ENCODE measurements at places on chromosomes 4 and X. TPM values are rescaled to one million over a fixed set of nuclear protein-coding genes. Genes with fewer than 3 reads are reported as not detected.

DNA sequence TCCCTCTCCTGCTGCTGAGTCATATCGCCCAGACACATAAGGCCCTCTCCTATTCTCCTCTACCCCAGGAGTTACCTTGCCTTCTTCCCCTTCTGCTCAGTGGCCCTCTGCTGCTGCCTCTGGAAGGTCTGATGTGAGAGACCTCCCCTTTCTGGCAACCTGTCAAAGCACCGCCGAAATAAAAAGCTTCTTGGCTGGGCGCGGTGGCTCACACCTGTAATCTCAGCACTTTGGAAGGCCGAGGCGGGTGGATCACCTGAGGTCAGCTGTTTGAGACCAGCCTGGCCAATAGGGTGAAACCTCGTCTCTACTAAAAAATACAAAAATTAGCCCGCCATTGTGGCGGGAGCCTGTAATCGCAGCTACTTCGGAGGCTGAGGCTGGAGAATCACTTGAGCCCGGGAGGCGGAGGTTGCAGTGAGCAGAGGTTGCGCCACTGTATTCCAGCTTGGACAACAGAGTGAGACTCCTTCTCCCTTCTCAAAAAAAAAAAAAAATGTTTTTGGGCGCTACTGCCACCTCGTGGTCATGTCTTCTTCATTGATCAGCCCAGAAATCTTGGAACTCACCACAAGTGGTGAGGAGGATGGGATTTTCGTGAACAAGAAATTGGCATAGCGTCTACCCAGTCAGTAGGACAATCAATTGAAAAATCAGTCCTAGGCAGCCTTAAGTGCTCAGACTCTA is 8.6 kb upstream of the ZXDA start:
- peak; percentile 70 for DNase-seq

DNA sequence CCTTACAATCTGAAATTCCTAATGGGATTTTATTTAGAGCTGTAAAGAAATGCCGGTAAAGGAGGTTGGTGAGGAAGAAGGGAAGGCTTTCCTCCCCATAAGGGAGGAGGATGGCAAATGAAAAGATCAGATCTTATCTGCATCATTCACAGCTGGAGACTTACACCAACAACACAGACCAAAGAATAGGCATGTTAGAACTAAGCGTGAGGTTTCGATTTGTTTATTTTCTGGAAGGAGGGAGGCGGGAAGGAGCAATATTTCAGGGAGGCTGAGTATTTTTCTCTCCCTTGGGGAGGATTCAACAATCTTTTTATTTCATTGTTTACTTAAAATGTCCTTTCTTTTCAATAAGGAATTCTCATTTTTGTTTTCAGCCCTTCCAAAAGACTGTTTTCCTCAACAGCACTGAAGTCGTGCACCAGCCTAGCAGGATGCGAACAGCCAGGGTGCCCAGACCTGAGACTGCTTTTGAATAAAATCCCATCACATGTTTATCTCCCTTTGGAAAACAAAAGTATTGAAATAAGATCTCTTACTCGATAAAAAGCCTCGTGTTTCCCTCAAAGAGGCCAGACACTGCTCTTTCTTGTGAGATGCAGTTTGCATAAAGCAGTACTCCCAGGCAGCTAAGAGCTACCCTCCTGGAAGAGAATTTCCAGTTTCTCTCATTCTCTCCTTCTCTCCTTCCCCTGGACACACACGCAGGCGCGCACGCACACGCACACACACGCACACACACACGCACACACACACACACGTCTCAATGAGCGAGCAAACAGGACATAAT is 236.1 kb downstream of the MGST2 start:
- DNase-seq, result no peak

- DNase-seq, result no peak
Observed at GRCh38 chrX:23194885-23195554, 139.6 kb upstream of the PTCHD1 start.

- DNase-seq, result no peak
Observed at GRCh38 chr4:145107126-145107525, 9.0 kb downstream of the ABCE1 start.

DNA sequence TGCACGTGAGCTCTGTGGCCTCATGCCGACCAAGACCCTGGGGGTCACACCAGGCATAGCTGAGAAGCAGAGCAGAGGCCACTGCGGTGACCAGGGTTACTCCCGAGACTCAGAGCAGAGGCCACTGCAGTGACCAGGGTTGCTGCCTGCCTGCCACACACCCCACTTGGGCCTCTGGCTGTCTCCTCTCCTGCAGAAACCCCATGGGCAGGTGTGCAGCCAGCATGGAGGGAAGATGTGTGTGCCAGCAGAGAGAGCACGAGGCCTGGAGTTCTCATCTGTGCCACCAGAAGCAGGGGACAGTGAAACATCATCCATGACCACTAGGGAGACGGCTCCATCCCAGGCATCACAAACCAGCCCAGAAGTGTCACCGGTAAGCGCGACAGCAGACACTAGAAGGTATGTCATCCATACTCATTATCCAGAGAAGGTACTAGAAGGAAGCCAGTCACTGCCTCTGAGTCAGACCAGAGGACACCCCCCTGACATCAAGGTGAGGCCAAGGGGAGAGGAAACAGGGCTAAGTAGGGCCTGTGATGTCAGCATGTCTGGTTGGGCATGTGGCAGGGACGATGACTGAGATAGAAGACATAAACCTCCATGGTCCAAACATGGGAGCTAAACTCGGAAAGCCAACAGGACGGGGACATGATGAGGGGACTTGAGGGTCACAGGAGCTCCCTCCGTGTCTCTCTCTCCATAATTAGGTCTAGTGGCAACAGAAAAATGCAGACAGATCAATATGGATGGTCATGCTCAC is 24.2 kb upstream of the SPON2 start:
- peak; percentile 0 for DNase-seq

GRCh38 chrX:115584696-115585095 is 23.7 kb downstream of the PLS3 start:
- no peak for DNase-seq

DNA sequence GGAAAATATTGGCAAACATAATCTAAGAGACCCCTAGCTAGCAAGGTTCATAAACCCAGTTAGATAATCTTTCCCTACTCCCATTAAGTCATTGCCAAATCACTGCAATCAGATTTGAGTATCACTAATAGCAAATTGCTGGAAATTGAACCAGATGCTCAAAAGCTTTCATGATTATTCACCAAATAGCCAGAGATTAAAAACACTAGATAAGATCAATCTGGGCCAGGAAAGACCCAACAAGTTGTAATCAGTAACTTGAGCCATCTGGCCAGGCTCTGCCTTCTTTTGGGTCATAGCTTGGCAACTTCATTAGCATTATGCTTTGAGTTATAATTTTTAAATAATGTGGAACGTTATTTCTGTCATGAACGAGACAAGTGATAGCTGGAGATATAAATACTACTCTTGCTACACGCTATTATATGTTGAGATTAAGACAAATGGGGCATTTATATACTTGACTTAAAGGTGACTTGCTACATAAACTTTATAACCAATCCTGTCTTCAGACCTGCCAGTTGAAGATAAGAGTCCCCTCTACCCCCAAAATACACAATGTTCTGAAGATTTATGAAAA is 196.6 kb upstream of the EDNRA start:
- DNase-seq, result no peak

DNA sequence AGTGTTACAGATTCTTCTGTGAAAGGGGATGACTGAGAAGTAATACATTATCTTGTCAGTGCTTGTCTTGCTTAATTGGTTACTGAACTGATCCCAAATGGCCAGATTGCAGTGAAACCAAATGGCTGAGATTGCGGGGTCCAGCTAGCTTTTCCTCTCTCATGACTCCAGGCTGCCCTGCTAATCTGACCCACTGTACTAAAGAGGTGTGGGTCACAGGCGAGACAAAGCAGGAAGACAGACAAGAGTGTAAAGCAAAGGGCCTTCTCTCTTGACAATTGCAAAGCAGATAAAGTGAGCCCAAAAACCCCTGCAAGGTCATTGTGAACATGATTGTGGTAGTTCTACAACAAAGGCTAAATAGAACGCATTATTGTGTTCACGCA is 2.1 kb downstream of the TMEM150C start:
- no peak for DNase-seq

DNA sequence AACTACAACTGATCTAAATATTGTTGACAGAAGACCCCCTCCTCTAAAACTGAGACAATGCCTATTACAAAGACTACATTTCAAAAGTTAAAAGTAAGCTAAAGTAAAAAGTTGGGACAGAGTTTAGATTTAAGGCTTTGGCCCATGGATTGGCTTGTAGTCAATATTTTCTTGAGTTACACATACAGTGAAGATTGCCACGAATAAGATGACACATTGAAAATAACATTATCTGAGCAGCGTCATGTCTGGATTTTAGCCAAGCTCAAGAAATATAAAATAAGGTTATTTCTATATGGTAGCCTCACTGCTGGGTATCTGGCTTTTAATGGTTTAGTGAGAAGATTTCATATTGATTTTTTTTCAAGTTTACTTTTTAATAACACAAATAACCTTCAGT is 266.2 kb upstream of the LDB2 start:
- no peak for DNase-seq

DNA sequence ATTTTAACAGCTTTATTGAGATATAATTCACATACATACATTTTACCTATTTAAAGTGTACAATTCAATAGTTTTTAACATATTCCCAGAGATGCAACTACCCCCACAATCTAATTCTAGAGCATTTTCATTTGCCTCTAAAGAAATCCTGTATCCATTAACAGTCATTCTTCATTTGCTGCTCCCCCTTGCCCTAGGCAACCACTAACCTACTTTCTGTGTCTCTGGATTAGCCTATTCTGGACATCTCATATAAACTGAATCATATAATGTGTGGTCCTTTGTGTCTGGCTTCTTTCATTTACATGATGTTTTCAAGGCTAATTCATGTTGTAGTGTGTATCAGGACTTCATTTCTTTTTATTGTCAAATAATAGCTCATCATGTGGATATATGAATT is 105.1 kb upstream of the GRPR start:
- no peak for DNase-seq

DNA sequence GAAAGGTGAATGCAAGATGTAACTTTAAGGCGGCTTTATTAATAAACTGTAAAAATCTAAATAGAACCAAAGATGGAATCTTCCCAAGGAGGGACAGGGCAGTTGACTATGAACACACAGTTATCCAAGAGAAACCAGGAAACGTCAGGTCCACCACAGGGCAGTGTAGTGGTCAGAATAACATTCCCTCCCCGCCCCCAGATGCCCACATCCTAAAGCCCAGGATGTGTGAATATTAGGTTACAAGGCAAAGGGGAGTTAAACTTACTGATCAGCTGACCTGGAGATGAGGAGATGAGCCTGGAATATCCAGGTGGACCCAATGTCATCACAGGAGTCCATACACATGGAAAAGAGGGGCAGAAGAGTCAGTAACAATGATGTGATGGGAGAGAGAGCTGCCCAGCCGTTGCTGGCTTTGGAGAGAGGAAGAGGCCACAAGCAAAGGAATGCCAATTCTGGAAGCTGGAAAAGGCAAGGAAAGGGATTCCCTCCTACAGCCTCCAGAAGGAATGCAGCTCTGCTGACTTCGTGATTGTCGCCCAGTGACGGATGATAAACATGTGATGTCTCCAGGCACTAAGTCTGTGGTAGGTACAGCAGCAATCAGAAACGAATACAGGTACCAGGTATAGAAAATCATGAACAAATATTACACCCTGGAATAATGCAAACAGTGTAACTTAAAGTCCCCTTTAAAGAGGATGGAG is 5.2 kb downstream of the SH3KBP1 start:
- no peak for DNase-seq

GRCh38 chr4:83340692-83341343 is 6.2 kb upstream of the HPSE start:
- no peak for DNase-seq

- DNase-seq, result no peak
Observed at GRCh38 chr4:91127831-91128230, 1000.6 kb downstream of the CCSER1 start.

The RPL39 gene
- total RNA-seq, result 592 TPM

The STAP1 gene
- total RNA-seq, result not detected

The UNC5C gene
- 0.52 TPM for total RNA-seq

The DUSP21 gene
- not detected for total RNA-seq

The TMEM187 gene
- total RNA-seq, result 8.8 TPM

The SSX5 gene
- not detected for total RNA-seq

The SLC6A14 gene
- total RNA-seq, result under 0.01 TPM

The TMEM185A gene
- total RNA-seq, result 7.3 TPM

The RAI2 gene
- total RNA-seq, result 8.6 TPM

The L1CAM gene
- 1.8 TPM for total RNA-seq

The HPGDS gene
- total RNA-seq, result 1.8 TPM

The TCEAL7 gene
- total RNA-seq, result 2.3 TPM

Measured in body of pancreas (tissue), 4 donors.